ENCODE measurements at places on chromosomes 16 and 17.

DNA sequence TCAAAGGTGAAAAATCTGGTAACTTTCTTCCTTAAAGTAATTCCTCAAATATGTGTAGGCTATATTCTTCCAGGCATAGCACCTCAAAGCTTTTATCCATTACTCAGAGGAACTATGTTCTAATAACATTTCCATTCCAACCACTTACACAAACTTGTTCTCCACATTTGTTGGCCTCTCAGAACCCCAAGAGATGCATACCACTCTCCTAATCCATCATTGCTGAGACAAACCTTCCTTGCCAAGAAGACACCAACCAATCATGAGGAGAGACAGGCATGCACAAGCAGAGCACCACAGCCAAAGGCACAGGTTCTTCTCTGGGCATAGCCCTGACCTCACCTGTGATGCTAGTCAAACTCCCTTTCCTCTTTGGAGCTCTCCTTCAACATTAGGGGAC lies 20.9 kb downstream of the CDH11 start:
- DNase-seq, result no peak

- no peak for DNase-seq
Measured at GRCh38 chr16:65576631-65577030, 454.8 kb upstream of the CDH11 start.

GRCh38 chr17:12459736-12460135 lies 206.0 kb upstream of the MYOCD start:
- no peak for DNase-seq

DNA sequence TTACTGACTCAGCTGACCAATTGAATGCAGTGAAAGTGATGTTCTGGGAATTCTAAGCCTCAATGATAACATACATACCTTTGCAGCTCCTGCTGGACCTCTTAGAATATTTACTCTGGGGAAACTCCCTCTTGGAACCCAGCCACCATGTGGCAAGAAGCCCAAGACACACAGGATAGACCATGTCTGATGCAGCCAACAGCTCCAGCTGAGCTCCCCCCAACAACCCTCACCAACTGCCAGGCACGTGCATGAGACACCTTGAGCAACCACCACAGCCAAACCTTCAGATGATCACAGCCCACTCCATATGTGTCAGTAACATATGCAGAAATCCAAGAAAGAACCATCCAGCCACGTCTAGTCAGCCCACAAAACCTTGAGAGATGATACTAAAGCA lies 53.0 kb downstream of the XYLT1 start:
- DNase-seq, result no peak

DNA sequence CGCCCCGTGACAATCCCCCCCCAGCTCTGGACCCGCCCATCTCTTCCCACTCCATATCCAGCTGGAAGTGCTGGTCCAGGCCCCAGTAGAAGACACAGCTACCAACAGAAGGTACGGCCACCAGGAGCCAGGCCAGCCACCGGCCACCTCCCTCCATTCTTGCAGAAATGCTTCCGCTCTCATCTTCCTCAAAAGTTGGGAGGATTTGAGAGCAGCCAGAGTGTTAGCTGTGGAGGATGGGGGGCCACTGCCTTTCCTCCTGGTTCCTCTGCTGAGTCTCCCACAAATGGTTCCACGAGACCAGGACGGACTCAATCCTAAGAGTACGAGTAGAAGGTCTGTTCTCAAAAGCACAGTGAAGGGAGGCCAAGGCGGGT lies 78.3 kb downstream of the GAS7 start:
- no peak for DNase-seq

DNA sequence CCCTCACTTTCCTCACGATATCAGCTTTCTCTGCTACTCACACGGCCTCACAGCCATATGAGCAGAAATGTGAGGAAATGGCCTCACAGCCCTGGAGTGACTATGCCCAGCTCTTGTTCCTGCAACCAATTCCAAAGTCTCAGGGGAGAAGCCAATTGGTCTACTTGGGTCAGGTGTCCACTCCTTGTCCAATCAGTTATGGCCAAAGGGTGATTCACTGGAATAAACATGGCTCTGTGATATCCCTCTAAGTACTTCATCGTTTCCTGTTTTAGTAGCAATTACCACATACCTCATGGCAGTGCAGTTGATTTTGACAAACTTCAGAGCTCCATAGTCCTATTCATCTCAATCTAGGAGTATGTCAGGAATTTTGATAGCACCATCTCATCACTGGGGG lies 195.4 kb downstream of the KATNIP start:
- DNase-seq, result no peak

- DNase-seq, result no peak
Measured at GRCh38 chr17:18172531-18173278, 10.9 kb upstream of the ALKBH5 start.
